T-helper 9 cell (primary cell): ENCODE measurements at places on chromosomes 1 and 21.

DNA sequence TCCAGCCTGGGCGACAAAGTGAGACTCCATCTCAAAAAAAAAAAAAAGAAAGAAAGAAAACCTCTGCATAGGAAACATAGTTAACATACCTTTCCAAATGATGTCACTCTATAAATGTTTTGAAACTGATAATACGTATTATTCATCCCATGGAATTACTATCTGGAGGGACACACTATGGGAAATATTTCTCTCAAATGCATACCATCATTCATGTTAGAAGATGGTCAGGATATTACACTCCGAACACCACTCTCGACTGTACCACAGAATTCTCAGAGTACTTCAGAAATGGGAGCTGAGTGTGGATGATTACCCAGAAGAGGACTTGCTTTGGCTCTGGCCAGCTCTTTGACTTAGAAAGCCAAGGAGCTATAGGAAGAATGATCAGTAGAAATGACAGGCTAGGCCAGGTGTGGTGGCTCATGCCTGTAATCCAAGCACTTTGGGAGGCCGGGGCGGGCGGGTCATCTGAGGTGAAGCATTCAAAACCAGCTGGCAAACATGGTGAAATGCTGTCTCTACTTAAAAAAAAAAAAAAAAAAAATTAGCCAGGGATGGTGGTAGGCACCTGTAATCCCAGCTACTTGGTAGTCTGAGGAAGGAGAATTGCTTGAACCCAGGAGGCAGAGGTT, 5.2 kb upstream of the LIN28A start:
- no peak for DNase-seq

- no peak for DNase-seq
These were observed 29.8 kb downstream of the MAPKAPK2 start for GRCh38 chr1:206714331-206715058.

- no peak for DNase-seq
These were observed 19.5 kb upstream of the RNF223 start for GRCh38 chr1:1093610-1093943.

DNA sequence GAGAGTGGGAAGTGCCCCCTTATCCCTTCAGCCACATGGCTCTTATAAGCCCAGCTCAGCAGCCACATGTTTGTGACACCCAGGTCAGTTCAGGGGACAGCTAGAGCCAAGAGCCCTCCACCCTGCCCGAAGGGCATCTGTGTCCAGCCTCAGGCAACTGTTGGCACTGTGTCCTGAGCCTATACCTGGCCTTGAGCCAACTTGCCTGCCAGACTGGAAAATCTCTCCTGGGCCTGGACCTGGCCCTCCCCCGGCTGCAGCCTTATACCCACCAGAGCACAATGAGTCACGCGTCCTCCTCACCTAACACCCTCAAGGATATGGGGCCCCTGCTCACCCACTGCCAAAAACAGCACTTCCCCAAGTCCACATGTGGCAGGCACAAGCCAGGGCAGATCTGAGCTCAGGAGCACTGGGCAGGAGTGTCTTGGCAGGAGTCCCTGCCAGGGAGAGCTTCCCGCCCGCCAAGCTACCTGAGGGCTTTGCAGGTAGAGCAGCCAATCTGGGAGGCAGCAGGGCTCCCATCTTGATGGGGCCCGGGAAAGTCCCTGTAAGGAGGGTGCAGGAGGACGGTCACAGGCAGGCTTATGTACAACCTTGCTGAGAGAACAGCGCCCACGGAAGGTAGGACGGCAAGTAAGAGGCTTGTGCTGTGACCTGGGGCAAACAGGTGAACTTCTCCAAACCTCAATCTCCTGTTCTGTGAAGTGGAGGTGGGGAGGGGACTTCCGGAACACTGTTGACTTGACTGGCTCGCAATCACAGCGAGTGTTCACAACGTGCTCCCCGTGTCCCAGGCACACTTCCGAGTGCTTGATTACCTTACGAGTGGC, 19.8 kb upstream of the HSPG2 start:
- DNase-seq: peak; percentile 41

GRCh38 chr1:2812136-2812535, 10.6 kb upstream of the TTC34 start:
- DNase-seq: no peak

GRCh38 chr1:7555391-7556185, 215.5 kb upstream of the VAMP3 start:
- no peak for DNase-seq

DNA sequence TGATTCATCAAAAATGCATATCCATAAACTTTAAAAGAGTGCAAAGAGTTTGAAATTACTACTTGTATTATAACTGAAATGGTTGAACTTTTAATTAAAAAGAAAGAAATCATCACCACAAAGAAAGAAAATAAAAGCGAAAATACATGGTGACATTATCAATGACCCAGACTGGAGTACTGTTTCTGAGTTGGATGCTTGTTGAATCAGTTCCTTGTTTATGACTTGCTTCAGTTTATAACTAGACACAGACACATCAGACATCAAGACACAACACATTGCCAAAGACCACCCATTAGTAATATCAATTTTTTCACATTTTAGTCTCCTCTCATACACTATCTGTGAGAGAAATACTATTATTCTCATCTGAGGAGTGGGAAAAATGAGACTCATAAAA, 293.0 kb downstream of the MRPL39 start:
- DNase-seq: no peak

GRCh38 chr1:29221296-29221695, 9.4 kb downstream of the MECR start:
- DNase-seq: no peak

GRCh38 chr1:63829349-63830327, 55.8 kb downstream of the ROR1 start:
- DNase-seq: no peak

DNA sequence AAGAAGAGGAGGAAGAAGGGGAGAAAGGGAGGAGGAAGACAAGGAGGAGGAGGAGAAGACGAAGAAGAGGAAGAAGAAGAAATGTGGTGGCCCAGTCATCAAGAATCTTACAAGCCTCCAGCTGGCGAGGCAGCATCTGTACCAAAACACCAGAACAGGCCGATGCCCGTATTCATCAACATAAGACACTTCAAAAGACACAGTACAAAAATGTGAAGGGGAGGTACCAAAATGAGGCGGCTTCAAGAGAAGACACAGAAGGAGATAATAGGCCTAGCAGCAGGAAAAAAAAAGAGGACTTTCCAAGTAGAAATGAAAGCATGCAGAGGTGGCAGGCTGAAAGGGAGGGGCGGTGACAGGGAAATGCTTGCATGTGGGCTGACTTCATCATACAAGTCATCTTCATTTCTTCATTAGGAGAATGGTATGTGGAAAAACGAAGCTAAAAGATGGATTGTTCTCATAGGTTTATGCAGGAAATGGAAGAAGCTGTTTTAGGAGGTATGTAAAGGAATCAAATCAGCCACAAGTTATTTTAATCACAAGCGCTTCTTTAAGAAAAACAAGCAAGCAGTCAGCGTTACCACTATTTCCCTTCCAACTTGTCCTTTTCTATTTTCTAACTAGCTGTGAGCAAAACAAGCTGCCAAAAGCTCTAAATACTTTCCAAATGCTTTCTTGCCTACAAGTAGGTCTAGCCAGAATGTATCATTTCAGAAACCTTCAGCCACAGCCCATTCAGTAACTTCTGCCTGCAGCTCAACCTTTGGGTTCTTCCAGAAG, 192.3 kb downstream of the SLC45A1 start:
- no peak for DNase-seq

DNA sequence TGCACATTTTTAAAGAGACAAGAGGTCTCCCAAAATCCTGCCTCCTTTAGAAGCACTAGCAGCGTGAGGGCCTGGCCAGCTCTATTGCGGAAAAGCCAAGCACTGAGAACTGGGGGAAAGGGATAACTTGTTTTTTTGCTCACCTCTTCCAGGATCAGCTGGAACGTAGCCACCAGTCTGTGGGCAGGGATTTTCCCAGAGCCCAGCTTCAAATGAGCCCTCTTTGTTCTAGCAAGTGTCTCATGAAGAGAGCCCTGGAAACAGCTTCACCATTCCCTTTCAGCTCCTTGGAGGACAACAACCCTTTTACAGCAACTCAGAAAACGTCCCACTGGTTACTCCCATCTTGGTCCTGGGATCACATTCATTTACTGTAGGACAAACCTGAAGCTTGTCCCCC, 195.4 kb downstream of the LMX1A start:
- no peak for DNase-seq

DNA sequence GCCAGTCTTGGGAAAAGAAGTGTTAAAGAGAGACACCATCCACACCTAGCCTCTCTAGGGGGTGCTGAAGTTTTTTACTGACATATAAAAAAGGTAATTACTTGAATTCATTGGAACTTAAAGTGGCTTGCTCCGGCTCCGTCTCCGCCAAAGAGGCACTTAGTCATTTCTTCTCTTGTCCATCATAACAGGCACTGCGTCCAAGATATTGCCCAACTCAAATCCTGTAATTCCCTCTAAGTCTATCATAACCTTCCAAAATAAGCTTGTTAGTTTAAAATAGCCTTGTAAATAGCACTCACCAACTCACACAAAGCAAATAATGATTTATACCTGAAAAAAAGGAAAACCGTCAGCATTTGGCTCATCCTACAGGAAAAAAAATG, 160.5 kb downstream of the ZBTB18 start:
- no peak for DNase-seq

DNA sequence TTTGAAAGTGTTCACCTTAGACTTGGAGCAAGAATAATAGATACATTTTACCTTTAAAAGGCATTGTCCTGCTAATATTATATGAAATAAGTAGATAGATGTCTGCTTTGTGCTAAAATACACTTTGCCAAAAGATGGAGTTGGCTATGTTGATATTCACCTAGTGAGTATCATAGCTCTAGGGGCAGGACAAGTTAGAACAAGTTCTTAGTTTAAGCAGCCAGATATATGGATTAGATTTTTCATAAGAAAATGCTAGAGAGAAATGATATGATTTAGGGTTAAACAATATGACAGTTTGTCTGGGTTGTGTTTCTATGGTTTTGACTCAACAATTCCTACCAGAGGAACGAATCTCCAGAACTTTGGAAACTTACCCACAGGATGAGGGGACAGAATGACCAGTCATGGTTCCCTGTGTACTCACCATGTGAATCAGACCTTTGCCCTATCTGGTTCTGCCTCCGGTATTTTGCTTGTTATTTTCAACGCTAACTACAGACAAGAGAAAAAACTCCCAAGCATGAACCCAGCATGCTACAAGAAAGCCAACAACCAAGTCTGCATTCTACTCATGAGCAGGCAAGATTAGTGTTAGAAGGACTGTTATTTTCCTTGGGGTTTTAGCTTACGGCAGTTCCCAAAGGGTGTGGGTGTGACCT, 1.7 kb downstream of the F5 start:
- DNase-seq: no peak

GRCh38 chr1:59699227-59699847, 115.4 kb upstream of the HOOK1 start:
- no peak for DNase-seq

DNA sequence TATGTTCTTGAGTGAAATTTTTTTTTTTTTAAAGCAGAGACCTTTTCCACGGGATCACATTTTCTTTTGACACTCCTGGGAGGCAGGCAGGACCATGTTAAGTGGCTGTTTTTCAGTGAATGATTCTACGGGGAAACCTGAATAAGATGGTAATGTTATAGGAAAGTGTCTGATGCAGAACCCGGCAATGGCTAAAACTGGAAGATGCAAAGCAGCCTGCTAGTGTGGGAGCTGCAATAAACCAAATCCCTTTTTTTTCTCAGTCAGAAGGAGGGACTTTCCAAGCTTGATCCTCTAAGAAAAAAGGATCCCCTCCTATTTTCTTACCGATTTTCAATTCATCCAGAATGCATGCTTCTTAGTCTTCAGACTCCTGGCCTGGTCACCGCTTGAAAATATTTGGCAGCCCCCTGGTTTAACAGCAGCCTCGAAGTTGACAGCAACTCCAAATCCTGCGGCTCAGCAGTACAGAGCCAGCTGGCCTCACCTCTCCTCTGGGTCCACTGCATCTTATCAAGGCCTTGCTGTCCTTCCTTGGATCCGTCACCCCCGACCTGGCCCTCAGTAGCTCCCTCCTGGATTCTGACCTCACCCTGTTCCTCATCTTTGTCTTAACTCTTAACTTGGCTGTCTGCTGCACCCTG, 5.6 kb downstream of the MX2 start:
- DNase-seq: no peak

GRCh38 chr1:3744646-3745045, 7.6 kb upstream of the CCDC27 start:
- no peak for DNase-seq

DNA sequence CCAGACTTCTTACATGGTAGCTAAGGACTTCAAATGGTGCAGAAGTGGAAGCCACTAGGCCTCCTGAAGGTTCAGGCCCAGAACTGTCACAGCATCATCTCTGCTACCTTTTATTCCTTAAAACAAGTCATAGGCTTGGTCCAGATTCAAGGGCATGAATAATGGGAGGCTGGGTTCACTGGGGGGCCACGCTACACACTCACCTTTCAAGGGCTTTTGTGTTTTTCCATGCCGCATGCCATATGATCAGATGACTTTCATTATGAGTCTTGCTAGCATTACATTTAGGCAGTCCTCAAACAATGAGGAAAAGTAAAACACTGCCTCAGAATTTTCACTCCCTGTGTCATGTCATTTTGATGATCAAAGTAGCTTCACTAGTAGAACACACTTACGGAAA, 83.4 kb downstream of the VPS26C start:
- DNase-seq: no peak

GRCh38 chr1:160362168-160362957, 4.5 kb upstream of the NHLH1 start:
- DNase-seq: no peak

DNA sequence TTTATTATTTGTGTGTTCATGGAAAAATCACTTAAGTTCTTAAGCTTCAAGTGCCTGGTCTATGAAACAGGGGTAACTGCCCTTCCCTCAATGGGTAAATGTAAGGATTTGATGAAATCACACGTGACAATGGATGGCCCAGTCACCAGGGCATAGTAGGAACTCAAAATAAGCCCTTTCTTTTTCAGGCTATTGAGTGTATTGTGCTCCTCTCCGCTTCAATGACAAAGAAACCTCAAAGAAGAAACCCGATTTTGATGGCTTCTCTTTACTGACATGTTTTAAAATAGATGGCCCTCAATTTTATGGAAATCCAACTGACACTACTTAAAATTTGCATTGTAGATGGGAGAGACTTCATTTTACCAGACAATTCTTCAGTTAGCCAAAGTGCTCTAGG, 543.5 kb downstream of the OMA1 start:
- no peak for DNase-seq

DNA sequence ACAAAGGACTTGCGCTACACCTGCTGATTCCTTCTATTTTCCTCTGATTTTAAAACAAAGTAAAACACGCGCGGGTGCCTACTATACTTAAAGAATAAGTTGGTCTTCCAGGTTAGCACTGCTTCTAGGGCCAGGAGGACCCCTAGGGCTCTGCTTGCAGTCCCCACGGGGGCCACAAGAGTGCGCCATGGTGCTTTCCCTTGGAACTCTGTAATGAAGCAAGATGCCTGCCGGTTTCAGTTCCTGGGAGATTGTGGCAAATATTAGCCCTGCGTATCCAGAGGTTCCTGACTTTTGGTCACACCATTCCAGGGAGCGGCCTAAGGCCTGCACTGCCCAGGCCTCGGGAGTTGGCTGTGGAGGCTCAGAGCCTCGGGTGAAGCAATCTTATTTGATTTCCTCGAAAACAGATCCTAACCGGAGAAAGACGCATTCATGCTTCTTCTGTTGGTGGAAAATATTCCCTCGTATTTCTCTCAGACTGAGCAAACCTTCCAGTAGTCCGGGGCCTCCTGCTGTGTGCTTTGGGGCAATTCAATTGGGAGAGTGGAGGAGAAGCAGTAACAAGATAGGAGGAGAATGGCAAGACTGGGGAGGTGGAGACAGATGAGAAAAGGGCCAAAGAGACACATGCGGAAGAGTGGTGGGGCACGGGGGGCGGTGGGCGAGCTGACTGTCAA, 25.3 kb downstream of the ADAM30 start:
- peak; percentile 25 for DNase-seq
